ENCODE measurements at places on chromosomes 11 and 22. TPM values are rescaled to one million over a fixed set of nuclear protein-coding genes. Genes with fewer than 3 reads are reported as not detected.

Gene PGA5
- not detected for total RNA-seq

Gene CNTF
- 0.92 TPM for total RNA-seq

Gene MYO7A
- not detected for total RNA-seq

Gene ARHGEF17
- total RNA-seq, result 10.9 TPM

Gene PNPLA5
- not detected for total RNA-seq

Gene GAL3ST1
- total RNA-seq, result not detected

Gene PANX3
- total RNA-seq, result not detected

Gene FXYD6
- not detected for total RNA-seq

Gene SMIM35
- not detected for total RNA-seq

Gene CYB5R3
- 48.3 TPM for total RNA-seq

Gene TMEM151A
- 0.56 TPM for total RNA-seq

Gene APOL5
- total RNA-seq, result not detected

Gene MS4A6E
- total RNA-seq, result not detected

Gene TMPRSS13
- not detected for total RNA-seq

Gene CASP4
- total RNA-seq, result 38.6 TPM

Gene LDHAL6A
- total RNA-seq, result not detected

Gene MS4A3
- not detected for total RNA-seq

GRCh38 chr11:74853223-74853622, 95.7 kb downstream of the XRRA1 start:
- DNase-seq, result no peak

GRCh38 chr11:15965562-15966250, 390.6 kb downstream of the SOX6 start:
- no peak for DNase-seq

DNA sequence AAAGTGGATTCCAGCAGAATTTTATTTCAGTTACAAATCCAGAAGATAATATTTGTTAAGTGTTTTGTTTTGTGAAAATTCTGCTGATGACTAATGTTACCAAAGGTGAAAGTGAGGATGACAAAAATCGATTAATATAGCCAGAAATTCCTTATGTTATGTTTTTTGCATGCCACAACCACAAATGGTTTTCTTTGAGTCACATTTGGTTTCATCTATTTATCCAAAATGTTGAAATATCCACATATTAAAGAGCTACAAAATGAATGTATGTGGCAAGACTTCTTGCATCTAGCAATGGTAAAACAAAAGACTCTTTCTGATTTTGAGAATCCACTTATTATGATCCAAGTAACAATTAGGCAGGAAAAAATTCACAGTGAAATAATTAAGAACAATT, 150.1 kb upstream of the LRRC4C start:
- no peak for DNase-seq

DNA sequence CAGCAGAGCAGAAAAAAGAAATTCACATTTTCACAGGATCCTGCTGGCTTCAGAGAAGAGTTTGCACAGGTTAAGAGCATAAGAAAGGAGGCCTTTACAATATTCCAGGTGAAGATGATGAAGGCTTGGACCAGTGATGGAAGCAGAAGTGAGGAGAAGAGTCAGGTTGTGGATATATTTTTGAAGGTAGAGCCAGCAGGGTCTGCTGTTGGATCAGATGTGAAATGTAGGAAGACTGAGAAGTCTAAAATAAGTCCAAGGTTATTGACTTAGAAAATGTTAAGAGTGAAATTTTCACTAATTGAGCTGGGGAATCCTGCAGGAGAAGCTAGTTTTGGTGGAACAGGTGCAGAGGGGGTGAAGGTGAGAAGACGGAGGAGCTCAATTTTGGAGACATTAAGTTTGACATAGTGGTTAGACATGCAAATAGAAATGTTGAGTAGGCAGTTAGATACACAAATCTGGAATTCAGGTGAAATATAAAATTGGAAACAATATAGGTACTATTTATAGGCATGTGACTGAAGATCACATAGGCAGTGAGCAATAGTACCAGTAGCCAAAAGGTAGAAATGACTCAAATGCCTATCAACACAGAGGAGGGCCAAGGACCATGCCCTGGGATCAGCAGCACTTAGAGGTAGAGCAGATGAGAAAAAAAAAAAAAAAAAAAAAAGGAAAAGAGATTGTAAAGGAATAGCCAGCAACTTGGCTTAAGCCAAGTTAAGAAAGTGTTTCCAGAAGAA, 252.0 kb downstream of the AASDHPPT start:
- no peak for DNase-seq

DNA sequence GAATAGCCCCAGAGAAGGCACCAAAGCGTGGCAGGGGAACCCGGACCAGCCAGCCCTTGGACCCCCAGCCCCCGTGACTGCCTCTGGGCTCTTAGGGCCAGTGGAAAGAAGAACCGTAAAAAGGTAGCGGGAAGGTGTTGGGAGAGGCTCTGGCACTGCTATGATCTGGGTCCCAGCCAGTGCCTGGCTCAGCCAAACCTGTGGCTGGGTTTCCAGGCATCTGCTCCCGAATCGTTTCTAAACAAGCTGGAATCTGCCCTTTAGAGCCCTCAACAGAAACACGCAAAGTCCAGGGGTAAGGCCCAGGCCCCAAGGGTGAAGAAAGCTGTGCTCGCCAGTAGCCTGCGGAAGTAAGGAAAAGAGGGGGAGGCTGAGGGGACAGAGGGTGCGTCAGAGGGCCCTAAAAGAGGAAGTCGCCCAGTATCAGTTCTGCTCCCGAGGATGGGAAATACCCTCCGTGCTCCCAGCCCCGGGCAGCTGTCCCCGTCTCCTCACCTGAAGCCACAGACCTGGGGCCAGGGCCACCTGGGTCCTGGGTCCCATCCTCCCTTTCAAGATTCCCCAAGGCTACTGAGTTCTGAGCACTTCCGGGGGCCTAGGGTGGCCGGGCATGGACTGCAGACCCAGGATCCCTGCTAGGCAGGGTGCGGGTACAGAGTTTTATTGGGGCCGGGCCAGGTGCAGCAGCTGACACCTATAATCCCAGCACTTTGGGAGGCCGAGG, 24.7 kb downstream of the IL10RA start:
- DNase-seq, result no peak

DNA sequence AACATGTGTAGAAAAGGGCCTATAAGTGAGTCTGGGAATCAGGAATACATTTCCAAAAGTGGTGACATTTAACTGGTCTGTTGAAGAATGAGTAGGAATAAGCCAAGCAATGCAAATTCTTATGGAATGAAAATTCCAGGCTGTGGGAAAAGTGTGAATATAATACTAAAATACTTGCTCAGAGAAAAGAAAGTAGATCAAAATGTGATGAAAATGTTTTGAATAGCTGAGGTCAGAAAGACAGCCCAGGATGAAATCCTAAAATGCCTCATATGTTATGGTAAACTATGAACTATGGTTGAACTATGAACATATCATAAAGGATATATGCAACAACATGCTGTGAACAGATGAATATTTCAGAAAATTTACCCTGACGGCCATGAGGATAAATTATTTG, 688.3 kb upstream of the FAT3 start:
- DNase-seq, result no peak

- no peak for DNase-seq
Measured at GRCh38 chr22:23230348-23231068, 50.2 kb downstream of the BCR start.

GRCh38 chr11:117520201-117520600, 192.5 kb downstream of the CEP164 start:
- no peak for DNase-seq

DNA sequence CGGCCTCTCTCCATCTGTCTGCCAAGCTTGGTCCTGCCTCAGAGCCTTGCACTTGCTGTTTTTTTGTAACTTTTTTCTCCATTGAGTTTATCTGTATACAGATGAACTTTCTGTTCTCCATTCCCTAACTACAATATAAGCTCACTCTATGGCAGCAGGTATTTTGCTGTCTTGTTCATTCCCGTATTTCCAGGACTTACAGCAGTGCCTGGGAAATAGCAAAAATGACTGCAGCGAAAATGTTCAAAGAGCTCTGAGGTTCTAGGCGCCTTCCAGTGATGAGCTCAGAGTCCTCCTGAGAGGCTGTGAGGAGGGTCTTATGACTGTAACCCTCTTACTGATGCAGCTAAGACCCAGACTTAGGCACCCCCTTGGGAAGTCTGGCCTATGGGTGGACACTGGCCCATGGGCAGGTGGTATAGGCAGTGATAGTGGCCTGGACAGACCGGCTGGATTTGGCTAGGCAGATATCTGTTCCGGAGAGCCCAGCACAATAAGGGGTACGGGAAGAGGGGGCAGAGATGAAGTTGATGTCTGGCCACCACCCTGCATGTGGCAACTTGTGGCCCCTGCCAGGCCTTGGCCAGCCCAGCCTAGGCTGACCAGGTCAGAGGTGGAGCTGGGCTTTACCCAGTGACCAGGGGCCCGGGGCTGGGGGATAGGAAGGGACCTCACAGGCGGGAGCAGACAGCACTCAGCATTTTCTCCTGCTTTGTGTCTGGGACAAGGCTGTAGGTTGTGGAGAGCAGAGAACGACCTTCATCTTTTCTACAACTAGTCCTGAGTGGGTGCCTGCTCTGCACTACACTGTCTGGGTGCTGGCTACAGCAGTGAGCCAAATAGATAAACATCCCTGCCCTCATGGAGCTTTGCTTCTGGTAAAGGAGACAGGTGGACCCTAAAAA, 4.6 kb downstream of the ATF4 start:
- DNase-seq, result no peak

GRCh38 chr22:19510919-19511341, 13.3 kb downstream of the CLDN5 start:
- DNase-seq, result no peak

- DNase-seq, result peak; percentile 70
Measured at GRCh38 chr22:31347251-31348008, 1.3 kb upstream of the PATZ1 start.

DNA sequence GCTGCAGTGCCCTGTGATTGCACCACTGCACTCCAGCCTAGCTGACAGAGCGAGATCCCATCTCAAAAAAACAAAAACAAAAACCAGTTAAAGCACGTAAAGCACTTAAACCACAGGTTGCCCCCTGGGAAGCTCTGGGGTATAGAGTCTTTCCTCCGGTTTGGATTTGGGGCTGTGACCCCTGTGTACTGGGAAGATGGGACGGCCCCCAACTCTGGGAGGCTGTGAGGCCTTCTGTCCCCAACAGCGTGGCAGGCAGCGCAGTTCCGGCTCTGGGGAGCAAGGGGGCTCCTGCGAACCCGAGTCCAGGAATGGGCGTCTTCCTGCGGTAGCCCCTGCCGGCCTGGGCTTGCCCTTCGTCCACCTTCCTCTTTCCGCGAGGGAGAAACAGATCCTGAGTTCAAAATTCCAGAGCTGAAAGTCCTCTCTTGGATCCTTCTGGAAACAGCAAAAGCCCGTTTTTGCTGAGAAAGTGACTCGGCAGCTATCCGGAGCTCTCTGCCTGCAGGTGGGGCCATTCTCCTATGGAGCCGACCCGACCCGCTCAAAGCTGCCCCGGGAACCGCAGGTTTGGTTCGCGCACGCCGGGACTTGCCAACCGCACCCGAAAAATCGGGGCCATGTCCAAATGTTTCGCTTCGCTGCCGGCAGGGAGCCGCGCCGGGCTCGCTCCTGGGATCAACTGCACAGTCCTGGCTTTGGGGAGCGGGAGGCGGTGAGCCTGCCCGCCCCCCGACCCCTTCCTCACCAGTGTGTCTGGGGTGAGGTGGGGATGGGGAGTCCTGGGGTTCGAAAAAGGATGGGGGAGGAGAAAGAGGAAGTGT, 36.3 kb upstream of the POLA2 start:
- peak; percentile 57 for DNase-seq

GRCh38 chr11:1197431-1197885, 25.4 kb upstream of the MUC5B start:
- no peak for DNase-seq

GRCh38 chr22:49995041-49995360, 17.6 kb downstream of the IL17REL start:
- DNase-seq, result no peak

GRCh38 chr22:49326558-49326957, 501.1 kb downstream of the BRD1 start:
- no peak for DNase-seq

- DNase-seq, result no peak
Measured at GRCh38 chr11:67366961-67367760, 6.2 kb downstream of the CLCF1 start.

GRCh38 chr11:68818181-68818580, 23.5 kb downstream of the CPT1A start:
- no peak for DNase-seq

- no peak for DNase-seq
Measured at GRCh38 chr11:12172493-12173013, 62.2 kb downstream of the MICAL2 start.

GRCh38 chr11:77087723-77088225, 14.9 kb upstream of the OMP start:
- DNase-seq, result no peak

DNA sequence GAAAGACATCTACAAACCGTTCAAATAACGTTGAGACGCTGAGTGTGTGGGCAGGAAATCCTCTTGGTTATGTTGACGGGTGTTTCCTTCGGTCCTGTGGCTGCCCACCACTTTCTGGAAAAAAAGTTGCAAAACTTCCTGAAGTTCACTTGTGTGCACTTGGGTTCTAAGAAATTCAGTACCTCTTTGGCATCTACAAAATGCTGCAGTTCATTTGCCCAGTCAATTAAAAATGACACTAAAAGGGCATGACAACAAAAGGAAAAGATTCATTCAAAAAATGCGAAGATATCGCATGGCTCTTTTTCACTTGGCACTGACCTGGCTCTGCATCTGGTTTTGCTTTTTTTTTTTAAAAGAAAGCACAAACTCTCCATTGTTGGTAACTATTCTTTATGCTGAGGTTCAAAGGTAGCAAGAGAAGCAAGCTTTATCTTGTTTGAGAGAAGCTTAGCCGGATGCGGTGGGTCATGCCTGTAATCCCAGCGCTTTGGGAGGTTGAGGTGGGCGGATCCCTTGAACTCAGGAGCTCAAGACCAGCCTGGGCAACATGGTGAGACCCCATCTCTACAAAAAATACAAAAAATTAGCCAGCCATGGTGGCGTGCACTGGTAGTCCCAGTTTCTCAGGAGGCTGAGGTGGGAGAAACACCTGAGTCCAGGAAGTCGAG, 10.6 kb upstream of the XBP1 start:
- DNase-seq, result no peak

GRCh38 chr11:119752946-119753345, 23.9 kb upstream of the NECTIN1 start:
- DNase-seq, result peak; percentile 53

GRCh38 chr11:64686466-64687170, 36.4 kb downstream of the NRXN2 start:
- DNase-seq, result peak; percentile 21

DNA sequence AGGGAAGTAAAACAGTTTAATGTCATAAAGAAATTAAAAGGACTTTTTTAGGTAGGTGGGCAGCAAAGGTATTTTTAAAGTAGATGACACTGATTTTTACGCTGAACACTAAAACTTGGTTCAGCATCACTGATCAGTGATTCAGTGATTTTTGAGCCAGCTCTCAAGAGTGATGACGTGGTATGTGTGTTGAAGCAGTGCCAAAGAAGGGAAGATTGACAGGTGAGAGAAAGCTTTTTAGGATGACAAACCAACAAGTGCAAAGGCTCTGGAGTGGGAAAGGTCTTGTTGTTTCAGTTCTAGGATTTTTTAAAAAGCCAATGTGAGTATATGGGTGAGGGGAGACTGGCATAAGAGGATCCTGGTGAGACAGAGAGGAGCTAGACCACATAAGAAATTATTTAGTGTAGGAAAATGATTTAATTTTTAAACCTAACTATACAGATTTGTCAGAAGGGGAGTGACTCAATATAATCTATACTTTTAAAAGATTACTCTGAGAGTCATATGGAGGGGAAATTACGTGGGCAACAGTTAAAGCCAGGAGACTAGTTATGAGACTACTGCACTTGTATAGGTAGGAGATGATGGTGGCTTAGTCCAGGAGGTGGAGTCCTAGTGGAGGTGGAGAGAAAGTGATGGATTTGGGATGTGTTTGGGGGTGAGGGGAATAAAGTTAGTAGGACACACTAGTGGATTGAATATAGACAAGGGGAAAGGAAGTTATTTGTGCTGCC, 17.6 kb upstream of the CALCB start:
- no peak for DNase-seq

GRCh38 chr22:49460592-49461281, 366.9 kb downstream of the BRD1 start:
- DNase-seq, result no peak
